Right ventricle myocardium inferior (tissue), 1 donor: ENCODE measurements at places on chromosomes 12 and 14. TPM values are rescaled to one million over a fixed set of nuclear protein-coding genes. Genes with fewer than 3 reads are reported as not detected.

INHBE gene
- total RNA-seq: not detected

NDUFA12 gene
- total RNA-seq: 379 TPM

PAPLN gene
- 2.5 TPM for total RNA-seq

KCNH3 gene
- 0.27 TPM for total RNA-seq

KRT2 gene
- total RNA-seq: not detected

KRT71 gene
- total RNA-seq: not detected

SMARCD1 gene
- total RNA-seq: 20.1 TPM

AMN gene
- total RNA-seq: 0.14 TPM

GPR84 gene
- total RNA-seq: 0.22 TPM
